Right renal pelvis (tissue), 4 donors: ENCODE measurements at places on chromosomes 7 and 10. TPM values are rescaled to one million over a fixed set of nuclear protein-coding genes. Genes with fewer than 3 reads are reported as not detected.

Gene OR2A42
- 1.1 TPM for polyA plus RNA-seq

Gene COL26A1
- 24.7 TPM for polyA plus RNA-seq

Gene PDE1C
- polyA plus RNA-seq: 4.4 TPM

Gene CTAGE15
- polyA plus RNA-seq: 1.4 TPM

Gene C1QL3
- 2.3 TPM for polyA plus RNA-seq

DNA sequence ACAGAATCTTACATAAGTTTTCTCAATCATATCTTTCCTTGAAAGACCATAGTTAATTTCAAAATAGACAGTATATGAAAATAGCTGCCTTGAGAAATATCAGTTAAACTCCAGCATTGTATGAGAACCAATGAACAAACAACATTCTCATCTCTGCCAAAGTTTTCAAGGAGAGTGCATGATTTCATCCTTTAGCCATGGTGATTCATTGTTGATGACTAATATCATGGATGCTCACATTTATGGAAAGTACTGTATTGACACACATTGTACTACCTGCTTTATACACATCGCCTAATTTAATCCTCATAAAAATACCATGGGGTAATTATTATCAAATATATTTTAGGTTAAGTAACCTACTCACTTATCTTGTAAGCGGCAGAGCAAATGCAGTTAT, 250.3 kb downstream of the CNTNAP2 start:
- DNase-seq: no peak

DNA sequence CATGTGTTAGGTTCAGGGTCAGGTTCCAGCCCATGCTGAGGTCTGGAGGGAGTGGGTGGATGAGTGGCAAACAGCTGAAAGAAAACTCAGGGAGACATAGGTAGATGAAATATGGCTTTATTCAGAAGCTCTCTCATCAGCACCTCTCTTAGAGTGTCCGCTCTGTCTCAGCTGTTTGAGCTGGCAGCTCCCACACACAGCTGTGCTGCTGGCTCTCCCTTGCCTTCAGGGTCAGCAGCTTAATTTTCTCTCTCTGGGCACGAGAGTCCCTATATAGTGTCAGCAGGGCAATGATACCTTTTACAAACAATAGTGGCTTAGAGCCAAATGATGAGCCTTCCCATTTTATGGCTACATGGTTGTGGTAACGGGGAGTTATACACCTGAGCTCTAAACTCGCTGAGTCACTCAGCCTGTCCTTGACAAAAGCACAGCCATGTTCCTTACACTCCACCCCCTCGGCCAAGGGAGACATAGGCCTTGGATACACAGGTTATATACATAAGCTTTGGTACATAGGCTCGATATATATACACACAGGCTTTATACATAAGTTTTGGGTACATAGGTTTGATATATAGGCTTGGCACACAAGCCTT, 10.4 kb downstream of the RNF133 start:
- DNase-seq: no peak

GRCh38 chr10:19654576-19654975, 161.7 kb upstream of the PLXDC2 start:
- DNase-seq: no peak

- no peak for DNase-seq
Measured at GRCh38 chr7:2760098-2760889, 72.3 kb downstream of the AMZ1 start.

DNA sequence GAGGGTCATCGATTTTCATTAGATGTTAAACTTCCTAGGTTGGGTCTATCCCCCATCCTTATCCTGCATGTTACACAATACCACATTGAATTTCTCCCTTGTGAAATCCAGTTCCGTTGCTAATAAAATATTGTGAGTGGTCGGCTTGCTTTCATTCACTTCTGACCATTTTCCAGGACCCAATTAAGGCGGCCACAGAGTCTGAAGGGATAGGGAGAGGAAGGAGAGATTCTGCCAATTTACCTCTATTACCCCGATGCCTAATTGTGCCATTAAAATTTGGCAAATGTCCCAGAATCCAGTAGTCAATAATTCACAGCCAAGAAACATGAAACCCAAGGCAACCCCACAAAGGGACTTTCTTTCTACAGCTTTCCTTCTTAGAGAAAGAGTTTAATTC, 129.9 kb downstream of the IPMK start:
- no peak for DNase-seq

DNA sequence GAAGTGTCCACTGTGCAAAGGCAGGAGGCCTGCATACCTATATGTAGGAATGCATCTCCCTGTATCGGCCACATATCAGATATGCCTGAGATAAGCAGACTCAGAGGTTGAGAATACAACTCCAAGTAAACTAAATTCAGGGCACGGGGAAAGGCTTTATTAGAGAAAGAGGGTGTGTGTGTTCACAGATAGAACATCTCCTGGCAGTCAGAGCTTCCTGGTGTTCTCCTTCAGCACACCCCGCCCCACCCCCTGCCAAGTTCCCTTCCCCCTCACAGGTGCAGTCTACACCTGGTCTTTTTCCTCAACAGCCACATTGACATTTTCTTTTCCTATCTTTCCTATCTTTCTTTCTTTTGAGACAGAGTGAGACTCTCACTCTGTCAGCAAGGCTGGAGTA, 17.1 kb downstream of the GBX1 start:
- DNase-seq: no peak

- no peak for DNase-seq
Measured at GRCh38 chr10:5317547-5318107, 47.1 kb upstream of the UCN3 start.

DNA sequence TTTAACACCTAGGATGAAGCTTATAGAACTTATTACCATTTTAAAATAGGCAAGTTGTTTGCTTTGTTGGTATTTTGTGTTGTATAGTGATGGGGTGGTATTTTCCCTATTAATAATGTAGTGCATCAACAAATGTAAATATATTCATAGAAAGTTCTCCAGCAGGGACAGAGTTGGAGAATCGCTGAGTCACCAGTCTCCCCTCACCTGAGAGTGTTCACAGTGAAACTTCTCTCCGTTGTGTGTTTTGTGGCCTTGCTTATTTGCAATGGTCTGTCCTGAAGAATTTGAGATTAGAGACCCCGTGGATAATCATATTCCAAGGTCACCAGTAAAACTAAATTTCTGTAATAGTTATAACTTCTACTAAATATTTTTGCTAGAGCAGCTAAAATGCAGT, 51.0 kb downstream of the HDAC9 start:
- no peak for DNase-seq

DNA sequence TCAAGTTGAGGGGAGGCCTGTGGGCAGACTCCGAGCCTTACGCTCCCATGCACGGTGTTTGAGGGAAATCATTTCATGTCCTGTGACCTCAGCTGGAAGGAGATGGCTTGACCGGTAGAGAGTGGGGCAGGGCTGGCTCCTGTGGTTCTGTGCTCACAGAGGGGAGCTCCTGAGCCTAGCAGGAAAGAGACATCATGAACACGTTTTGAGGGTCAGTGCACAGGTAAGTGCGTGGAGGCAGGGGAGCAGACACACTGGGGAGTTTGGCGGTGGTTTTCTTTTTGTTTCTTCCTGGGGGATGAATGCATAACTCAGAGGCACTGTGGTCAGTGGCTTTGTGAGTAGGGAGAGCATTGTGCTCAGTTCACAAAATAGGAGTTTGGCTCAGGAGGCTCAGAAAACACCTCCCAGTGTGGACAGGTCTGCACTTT, 22.5 kb downstream of the ADCY1 start:
- no peak for DNase-seq

GRCh38 chr10:114017271-114017670, 26.4 kb upstream of the ADRB1 start:
- DNase-seq: no peak

DNA sequence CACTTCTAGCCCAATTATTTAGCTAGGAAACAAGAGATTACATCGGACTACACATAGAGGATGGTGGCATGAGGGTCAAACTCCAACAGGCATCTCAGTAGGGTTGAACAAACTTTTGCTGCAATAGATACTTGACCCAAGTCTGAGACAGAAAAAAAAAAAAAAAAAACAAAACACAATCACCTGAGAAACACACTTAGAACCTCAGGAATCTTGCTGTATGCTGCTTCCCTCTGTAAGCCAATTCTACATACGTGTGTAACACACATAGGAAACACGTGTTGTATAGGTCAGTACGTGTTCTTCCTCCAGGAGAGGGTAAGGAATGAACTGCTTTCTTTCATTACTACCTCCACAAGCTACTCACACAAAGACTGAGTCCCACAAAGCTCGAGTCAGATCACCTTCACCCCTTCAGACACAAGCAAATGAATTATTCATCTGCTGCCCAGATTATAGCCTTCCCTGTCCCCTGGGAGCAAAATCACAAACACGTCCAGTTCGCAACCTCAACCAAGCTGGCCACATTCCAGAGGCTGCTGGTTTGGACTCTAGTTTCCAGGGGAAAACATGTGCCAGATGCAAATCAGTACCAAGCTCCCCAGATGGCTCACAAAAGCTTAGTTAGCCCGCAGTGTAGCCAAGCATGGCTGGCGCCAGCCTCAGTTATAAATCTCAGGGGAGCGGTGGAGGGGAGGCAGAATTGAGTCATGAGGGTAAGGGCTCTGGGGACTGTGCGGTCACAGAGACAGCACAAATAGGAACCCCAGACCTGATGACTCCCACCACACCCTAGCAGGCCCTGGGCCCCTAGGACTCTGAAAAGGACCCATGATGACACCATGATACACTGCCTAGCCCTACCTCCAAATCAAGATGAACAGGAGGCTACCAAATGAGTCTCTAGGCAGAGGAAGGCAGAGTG, 15.1 kb downstream of the PSAP start:
- DNase-seq: peak; percentile 62

DNA sequence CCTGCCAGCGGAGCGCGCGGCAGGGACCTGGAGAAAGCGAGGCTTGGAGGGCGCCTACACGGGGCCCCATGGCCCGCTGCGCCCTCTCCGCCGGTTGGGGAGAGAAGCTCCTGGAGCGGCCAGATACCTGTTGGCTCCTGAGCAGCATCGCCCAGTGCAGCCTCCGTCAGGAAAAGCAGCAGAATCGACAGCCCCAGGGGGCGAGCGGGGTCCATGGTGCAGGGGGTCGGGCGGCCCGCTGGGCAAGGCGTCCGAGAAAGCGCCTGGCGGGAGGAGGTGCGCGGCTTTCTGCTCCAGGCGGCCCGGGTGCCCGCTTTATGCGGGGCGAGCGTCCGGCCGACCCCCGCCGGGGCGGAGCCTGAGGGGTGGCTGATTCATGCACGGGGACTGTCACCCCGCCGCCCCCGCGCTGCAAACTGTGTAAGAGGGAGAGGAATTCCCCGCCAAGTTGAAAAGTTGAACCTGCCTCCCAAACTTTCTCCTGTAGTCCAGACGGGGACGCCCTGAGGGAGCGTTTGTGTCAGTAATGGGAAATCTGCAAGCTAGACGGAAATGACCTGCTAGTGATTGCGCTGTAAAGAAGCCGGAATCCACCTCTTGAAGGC, at the start of gene TFPI2:
TFPI2 (minus strand) TSS at position 290 of the 605 bp plus-strand sequence; CDS start at position 215, 75 bp downstream.
- peak; percentile 26 for DNase-seq

DNA sequence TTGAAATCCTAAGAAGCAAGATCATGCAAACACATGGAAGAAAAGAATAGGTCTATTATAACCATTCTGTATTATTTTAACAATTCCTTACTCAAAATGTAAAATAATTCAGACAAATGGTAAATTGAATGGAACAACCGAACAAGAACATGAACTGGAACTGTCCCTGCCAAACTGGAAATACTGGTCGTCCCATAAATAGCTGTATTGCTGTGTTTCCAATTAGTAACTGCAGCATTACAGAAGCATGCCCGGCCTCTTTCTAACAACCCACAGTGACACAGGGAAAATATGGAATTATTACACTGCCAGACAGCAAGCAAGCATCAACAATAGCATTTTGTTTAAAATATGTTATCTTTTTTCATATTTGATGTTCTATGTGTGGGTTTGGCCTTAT, 1138.5 kb upstream of the PHF14 start:
- no peak for DNase-seq

- no peak for DNase-seq
Measured at GRCh38 chr7:157712666-157713235, 375.9 kb downstream of the DNAJB6 start.

- DNase-seq: no peak
Measured at GRCh38 chr7:46003896-46004875, 83.1 kb upstream of the IGFBP3 start.
